ENCODE measurements at places on chromosomes 16 and 17.
A peak's percentile ranks its signal among the peaks of the same experiment; 100 is the strongest.

GRCh38 chr17:75081611-75082540, 5.9 kb upstream of the SLC16A5 start:
- H3K27me3 ChIP-seq = no peaks in the 10 kb centered on the region
- DNase-seq = no peak
- no peak overlapping the region for H3K4me3 ChIP-seq
- no peaks in the 10 kb centered on the region for H3K36me3 ChIP-seq
- no peak overlapping the region for H3K27ac ChIP-seq

- H3K27ac ChIP-seq = no peak overlapping the region
- no peaks in the 10 kb centered on the region for H3K27me3 ChIP-seq
- DNase-seq = no peak
- peaks cover 46% of the 10 kb centered on the region for H3K4me1 ChIP-seq
- no peaks in the 10 kb centered on the region for H3K36me3 ChIP-seq
Observed at GRCh38 chr16:28621481-28622155, 11.8 kb upstream of the SULT1A1 start.

DNA sequence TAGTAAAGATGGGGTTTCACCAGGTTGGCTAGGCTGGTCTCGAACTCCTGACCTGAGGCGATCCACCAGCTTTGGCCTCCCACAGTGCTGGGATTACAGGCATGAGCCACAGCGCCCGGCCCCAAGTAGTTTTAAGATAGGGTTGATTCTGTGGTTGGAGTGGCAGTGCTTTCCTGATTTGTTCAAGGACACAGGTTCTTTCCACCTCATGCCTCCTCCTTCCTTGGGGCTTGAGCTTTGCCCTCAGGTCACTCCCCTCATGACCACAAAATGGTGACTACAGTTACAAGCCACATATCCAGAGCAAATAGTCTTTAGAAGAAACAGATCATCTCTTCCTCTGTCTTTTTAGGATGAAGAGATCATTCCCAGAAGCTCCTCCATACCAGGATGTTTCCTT, 25.3 kb upstream of the SMURF2 start:
- no peaks in the 10 kb centered on the region for H3K4me1 ChIP-seq
- no peak overlapping the region for H3K27ac ChIP-seq
- no peaks in the 10 kb centered on the region for H3K36me3 ChIP-seq
- H3K4me3 ChIP-seq = no peak overlapping the region
- no peaks in the 10 kb centered on the region for H3K27me3 ChIP-seq

DNA sequence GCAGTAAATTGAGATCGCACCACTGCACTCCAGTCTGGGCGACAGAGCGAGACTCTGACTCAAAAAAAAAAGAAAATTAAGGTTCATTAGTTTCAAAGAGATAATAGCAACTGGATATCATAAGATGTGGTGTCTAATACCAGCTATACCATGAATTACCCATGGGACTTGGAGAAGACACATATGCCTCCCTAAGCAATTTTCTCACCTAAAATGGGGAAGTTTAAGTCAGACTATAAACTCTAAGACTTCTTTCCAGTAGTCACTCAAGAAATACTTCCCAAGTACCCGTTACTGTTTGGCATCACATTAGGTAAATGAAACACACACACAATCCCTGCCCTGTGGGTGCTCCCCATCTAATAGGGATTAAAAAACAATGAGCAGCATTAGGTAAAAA, 22.6 kb downstream of the SMURF2 start:
- H3K4me3 ChIP-seq = no peak overlapping the region
- H3K36me3 ChIP-seq = no peaks in the 10 kb centered on the region
- peaks cover 22% of the 10 kb centered on the region for H3K4me1 ChIP-seq

DNA sequence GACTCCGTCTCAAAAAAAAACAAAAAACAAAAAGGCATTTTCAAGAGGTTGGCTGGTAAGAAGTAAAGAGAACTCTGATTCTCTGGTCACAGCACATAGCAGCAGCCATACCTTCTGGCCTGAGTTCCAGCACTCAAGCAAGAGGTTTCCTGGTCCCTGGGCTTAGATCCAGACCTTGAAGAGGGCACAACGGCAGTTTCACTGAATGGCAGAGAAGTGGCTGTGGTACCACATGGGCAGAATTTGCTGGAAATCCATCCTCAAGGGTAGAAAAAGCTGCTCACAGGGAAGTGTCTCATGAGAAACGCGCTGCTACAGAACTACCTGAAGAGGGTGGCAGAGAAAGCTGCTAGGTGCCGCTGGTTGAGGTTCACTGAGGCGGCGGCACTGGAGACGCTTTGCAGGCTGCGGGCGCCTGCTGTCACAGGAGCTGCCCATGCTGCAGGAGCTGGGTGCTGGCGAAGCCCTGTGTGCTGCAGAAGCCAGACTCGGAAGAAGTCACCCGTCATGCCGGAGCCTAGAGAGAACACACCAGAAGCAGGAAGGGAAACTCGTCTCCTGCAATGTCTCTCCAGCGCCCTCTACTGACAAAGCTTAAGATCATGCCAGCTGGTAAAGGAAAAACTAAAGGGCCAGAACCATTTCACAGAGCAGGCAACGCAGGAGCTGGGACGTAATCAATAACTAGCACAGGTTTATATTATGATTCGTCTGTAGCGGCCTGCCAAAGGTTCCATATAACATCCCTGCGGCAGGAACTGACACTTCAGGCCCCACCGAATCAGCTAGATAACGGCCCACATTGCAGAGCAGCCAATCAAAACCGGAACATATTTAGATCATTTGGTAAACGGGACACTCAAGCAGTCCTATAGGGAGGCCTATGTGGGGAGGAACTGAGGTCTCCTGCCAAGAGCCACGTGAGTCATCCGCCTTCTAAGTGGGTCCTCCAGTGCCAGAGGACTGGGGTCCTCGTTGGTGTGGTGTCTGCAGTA, 5.4 kb upstream of the ZNF213 start:
- H3K27me3 ChIP-seq = no peaks in the 10 kb centered on the region
- H3K36me3 ChIP-seq = no peaks in the 10 kb centered on the region
- peak overlapping the region; percentile 66 for H3K27ac ChIP-seq
- H3K4me3 ChIP-seq = peak overlapping the region; percentile 89
- H3K4me1 ChIP-seq = peaks cover 43% of the 10 kb centered on the region

DNA sequence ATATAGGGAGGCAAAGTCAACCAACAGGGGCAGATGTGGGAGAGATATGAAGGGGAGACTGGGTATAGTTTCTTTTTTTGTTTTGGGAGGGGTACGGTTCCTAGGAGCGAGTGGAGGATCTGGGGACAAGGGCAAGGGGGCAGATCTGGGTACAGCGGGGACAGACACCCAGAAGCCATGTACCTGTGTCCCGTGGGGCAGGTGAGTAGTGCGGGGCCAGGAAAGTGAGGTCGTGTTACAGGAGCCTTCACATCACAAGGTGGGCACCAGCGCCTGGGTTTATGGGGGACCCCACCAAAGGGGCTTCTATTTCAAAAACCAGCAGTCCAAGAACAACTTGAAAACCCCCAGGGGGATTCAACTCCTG, 11.5 kb downstream of the LITAF start:
- no peaks in the 10 kb centered on the region for H3K27me3 ChIP-seq
- no peak overlapping the region for H3K4me3 ChIP-seq
- peaks cover 22% of the 10 kb centered on the region for H3K4me1 ChIP-seq

GRCh38 chr17:56480501-56480900, 113.0 kb upstream of the NOG start:
- no peaks in the 10 kb centered on the region for H3K27me3 ChIP-seq
- no peak for DNase-seq
- no peak overlapping the region for H3K27ac ChIP-seq
- no peaks in the 10 kb centered on the region for H3K36me3 ChIP-seq
- H3K4me3 ChIP-seq = no peak overlapping the region
- H3K4me1 ChIP-seq = no peaks in the 10 kb centered on the region

DNA sequence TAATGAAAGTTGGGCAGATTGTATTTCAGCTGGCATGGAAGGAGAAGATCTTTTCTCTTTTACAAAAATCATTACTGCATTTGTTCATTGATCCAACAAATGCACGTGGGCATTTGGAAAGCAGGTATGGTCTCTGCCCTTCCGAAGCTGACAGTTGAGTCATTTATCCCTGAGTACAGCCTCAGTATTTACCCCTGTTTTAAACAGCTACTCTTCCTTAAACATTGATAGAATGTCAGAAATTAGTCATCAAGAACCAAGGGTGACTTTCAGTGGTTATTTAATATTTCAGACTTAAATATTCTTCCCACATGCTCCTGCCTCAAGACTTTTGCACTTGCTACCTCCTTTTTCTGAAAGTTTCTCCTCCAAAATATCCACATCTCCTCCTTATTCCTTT, 226.7 kb upstream of the HSBP1 start:
- no peak for DNase-seq
- no peak overlapping the region for H3K27ac ChIP-seq
- H3K36me3 ChIP-seq = no peaks in the 10 kb centered on the region
- no peak overlapping the region for H3K4me3 ChIP-seq

- DNase-seq = no peak
- H3K27ac ChIP-seq = no peak overlapping the region
- H3K4me1 ChIP-seq = no peaks in the 10 kb centered on the region
- H3K27me3 ChIP-seq = no peaks in the 10 kb centered on the region
- no peak overlapping the region for H3K4me3 ChIP-seq
Observed at GRCh38 chr17:75439287-75439686, 17.1 kb upstream of the TMEM94 start.

GRCh38 chr16:10981697-10982216, 37.4 kb downstream of the CLEC16A start:
- no peak overlapping the region for H3K4me3 ChIP-seq
- H3K27ac ChIP-seq = no peak overlapping the region
- H3K36me3 ChIP-seq = peaks cover 87% of the 10 kb centered on the region
- H3K27me3 ChIP-seq = no peaks in the 10 kb centered on the region
- no peaks in the 10 kb centered on the region for H3K4me1 ChIP-seq

- H3K4me3 ChIP-seq = no peak overlapping the region
- H3K27me3 ChIP-seq = no peaks in the 10 kb centered on the region
- H3K4me1 ChIP-seq = no peaks in the 10 kb centered on the region
- no peaks in the 10 kb centered on the region for H3K36me3 ChIP-seq
- no peak for DNase-seq
Observed at GRCh38 chr17:53942436-53942835, 119.7 kb downstream of the KIF2B start.

- peaks cover 7% of the 10 kb centered on the region for H3K36me3 ChIP-seq
- peaks cover 29% of the 10 kb centered on the region for H3K4me1 ChIP-seq
- H3K27ac ChIP-seq = peak overlapping the region; percentile 90
- H3K27me3 ChIP-seq = no peaks in the 10 kb centered on the region
- peak; percentile 57 for DNase-seq
Observed at GRCh38 chr16:81006211-81006812, 373 bp downstream of the CMC2 start.

DNA sequence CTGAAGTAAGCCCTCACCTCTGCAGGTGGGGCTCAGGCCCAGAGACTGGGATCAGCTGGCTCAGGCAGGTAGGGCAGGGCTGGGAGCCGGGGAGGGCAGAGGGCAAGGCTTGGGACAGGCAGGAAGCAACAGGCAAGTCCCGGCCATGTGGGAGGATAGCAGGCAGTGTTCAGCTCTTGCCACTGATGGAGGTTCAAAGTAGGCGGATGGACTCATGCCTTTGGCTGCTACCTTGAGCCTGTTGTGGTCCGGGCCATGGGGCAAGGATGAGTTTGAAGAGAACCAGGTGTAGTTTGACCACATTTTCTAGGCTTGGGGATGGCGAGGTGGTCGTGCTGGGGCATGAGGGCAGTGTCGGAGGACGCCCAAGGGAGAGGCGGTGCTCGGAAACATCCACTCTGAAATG, 2.7 kb downstream of the PRCD start:
- peaks cover 13% of the 10 kb centered on the region for H3K4me1 ChIP-seq
- H3K27ac ChIP-seq = no peak overlapping the region
- no peak for DNase-seq
- H3K4me3 ChIP-seq = no peak overlapping the region

- H3K4me1 ChIP-seq = peaks cover 17% of the 10 kb centered on the region
- no peaks in the 10 kb centered on the region for H3K36me3 ChIP-seq
- no peak overlapping the region for H3K4me3 ChIP-seq
- no peaks in the 10 kb centered on the region for H3K27me3 ChIP-seq
- no peak for DNase-seq
- no peak overlapping the region for H3K27ac ChIP-seq
Observed at GRCh38 chr17:28963055-28963611, 11.8 kb upstream of the PHF12 start.

GRCh38 chr17:46020023-46020761, 21.1 kb downstream of the STH start:
- no peaks in the 10 kb centered on the region for H3K4me1 ChIP-seq
- no peak overlapping the region for H3K27ac ChIP-seq
- no peaks in the 10 kb centered on the region for H3K27me3 ChIP-seq
- H3K36me3 ChIP-seq = no peaks in the 10 kb centered on the region
- no peak for DNase-seq

DNA sequence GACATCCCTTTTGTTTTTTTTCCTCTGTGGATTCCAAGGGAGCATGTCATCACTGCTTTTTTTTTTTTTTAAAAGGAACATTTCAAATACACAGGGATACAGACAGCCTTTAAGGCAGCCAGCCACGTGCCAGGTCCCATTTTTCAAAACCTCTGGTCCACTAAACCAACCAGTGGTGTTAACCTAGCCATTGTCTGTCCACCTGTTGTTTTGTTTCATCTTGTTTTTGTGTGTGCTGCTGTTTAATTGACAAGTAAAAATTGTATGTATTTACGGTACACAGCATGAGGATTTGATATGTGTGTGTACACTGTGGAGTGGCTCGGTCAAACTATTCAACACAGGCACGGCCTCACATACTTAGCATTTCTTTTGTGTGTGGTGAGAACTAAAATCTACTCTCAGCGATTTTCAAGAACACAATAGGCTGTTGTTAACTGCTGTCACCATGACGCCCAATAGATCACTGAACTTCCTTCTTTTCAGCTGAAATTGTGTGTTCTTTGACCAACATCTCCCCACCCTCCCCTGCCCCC, 19.2 kb downstream of the TMEM114 start:
- H3K27me3 ChIP-seq = no peaks in the 10 kb centered on the region
- H3K4me3 ChIP-seq = no peak overlapping the region
- no peak for DNase-seq
- no peaks in the 10 kb centered on the region for H3K4me1 ChIP-seq

- peak overlapping the region; percentile 85 for H3K27ac ChIP-seq
- H3K36me3 ChIP-seq = peaks cover 3% of the 10 kb centered on the region
- H3K4me3 ChIP-seq = peak overlapping the region; percentile 94
- no peak for DNase-seq
- H3K27me3 ChIP-seq = no peaks in the 10 kb centered on the region
- peaks cover 72% of the 10 kb centered on the region for H3K4me1 ChIP-seq
Observed at GRCh38 chr16:10877472-10877946, 507 bp downstream of the CIITA start.

Measured in CD14-positive monocyte (primary cell).